Caco-2 (cell line): ENCODE measurements at places on chromosomes 6 and 20.
A peak's percentile ranks its signal among the peaks of the same experiment; 100 is the strongest.

DNA sequence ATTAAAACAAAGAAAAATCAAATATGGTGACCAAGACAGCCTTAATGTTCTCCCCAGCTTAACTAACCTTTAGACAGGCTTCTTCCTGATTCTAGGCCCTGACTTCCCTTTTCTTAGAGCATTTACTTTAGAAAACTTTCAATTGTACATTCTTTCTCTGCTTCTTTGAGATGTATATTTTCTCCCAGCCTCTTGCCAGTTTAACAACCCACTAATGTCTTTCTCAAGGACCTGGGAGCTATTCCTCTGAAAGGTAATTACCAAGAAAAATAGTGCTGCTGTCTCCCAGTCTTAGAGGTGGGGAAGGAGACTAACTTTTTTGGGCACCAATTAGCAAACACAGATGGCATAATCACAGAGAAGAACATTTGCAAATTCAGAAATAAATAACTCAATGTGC lies 62.8 kb upstream of the KCNQ5 start:
- no peak for DNase-seq

DNA sequence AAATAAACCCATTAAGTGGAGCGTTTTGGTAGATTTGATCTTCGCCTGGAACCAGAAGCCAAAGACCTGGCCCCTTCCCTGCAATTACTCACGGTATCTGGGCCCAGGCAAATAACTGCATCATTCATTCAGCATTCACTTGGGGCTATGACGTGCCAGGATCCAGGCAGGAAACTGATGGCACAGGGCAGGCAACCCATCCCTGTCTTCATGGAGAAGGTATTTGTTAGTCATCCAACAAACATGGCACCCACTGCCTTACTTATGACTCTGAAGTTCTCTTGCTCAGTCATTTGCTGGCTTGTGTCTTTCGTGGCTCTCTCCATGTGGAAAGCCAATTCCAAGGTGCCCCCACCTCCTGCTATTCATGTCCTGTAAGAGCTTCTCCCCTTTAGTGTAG lies 232.4 kb downstream of the BMP7 start:
- DNase-seq, result no peak

DNA sequence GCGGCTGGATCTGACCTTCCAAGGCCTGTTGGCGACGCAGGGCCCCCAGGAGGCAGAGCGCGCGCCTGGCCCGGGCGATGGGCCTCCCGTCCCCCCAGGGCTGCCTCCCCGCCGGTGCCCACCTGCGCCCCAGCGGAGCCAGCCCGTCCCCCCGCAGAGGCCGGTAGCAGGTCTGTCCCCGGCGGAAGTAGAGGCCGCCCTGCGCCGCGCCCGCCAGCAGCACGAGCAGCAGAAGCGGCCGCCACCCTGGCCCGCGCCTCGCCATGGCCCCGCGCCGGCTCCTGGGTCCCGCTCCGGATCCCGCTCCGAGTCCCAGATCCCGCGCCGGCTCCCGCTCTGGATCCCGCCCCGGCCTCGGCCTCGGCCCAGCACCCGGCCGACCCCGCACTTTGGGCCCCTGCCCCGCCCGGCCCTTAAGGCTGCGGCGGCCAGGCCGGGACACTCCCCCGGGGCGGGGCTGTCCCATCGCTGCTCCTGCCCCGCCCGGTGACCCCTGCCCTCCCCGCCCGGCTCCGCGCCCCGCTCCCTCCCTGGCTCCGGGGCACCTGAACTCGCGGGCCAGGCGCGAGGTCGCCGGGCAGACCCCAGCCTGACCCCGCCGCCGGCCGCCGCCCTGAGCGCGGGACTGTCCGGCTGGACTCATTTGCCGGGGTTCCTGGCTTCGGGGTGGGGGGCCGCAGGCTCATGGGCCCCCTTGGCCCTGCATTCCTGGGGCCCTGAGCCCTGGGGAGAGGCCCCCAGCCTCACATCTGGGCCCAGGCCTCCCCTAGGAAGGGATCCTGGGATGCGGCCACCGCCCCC lies at the start of gene CTSZ:
TSS of gene CTSZ (minus strand) at position 391 of the 801 bp plus-strand sequence. CDS start at position 265, 126 bp downstream.
- peak; percentile 88 for DNase-seq

DNA sequence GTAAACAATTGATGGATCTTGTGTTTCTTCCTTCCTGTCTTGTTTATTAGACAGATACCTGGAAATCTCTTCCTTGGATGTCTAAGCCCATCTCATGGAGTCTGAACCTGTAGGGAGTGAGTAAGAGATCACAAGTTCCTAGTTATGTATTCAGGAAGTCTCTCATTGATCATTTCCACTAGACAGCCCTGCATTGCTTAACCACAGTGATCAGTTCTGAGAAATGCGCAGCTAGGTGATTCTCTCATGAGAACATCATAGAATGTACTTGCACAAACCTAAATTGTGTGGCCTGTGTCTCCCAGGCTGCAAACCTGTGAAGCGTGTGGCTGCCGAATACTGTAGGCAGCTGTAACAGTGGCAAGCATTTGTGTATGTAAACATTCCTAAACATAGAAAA lies 39.1 kb downstream of the FAM120B start:
- DNase-seq, result no peak

DNA sequence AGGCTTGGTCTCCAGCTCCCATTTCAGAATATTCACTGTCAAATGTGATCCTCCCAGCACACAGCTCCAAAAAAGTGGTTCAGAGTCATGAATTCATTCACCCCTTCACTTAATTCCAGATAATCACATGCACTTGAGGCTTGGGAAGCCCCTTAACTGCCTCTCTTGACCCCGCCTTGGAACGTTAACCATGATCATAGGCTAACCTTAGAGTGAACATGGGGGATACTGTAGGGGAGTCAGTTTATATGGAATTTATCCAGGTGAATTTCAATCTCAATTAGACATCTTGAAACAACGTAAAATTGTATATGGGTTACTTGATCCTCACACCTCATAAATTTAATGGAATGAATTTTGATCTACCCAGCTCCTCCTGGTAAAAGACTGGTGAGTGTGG lies 346.8 kb upstream of the ARID1B start:
- DNase-seq, result no peak

DNA sequence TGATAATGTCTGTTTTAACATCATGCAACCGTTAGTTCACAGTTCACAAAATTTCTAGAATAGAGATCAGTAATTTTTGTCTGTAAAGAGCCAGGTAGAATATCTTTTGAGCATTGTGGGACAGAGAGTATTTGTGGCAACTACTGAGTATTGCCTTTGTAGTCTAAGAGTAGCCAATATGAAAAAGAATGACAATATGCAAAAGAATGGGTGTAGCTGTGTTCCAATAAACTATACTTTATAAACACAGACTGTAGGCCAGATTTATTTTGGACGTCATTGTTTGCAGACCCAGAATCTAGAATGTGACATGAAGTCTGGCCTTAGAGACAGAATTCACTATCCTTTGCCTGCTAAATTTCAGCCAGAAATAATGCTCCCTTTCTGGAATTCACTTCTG lies 694.1 kb upstream of the MMS22L start:
- DNase-seq, result no peak

DNA sequence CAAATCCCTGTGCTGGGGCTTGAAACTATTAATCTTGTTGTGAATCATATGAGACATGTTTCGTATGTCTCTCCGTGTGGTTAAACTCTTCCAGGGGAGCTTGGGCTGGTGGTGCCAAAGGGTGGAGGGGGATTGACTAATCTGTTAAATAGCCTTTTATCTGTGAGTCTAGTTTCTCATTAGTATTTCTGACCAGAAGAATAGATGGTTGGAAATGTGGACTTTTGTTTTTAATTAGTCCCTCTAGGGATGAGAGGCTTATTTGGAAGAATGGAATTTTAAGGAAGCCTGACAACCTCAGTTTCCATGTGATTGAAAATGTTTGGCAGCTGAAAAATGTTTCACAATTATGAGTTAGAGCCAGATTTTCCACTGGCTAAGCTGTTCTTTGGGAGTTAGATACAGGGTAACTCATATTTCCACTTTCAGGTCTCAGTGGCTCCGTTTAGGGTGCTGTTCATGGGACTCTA lies 117.3 kb downstream of the BCKDHB start:
- DNase-seq, result no peak

- no peak for DNase-seq
Observed at GRCh38 chr20:57150559-57150958, 115.9 kb downstream of the BMP7 start.

DNA sequence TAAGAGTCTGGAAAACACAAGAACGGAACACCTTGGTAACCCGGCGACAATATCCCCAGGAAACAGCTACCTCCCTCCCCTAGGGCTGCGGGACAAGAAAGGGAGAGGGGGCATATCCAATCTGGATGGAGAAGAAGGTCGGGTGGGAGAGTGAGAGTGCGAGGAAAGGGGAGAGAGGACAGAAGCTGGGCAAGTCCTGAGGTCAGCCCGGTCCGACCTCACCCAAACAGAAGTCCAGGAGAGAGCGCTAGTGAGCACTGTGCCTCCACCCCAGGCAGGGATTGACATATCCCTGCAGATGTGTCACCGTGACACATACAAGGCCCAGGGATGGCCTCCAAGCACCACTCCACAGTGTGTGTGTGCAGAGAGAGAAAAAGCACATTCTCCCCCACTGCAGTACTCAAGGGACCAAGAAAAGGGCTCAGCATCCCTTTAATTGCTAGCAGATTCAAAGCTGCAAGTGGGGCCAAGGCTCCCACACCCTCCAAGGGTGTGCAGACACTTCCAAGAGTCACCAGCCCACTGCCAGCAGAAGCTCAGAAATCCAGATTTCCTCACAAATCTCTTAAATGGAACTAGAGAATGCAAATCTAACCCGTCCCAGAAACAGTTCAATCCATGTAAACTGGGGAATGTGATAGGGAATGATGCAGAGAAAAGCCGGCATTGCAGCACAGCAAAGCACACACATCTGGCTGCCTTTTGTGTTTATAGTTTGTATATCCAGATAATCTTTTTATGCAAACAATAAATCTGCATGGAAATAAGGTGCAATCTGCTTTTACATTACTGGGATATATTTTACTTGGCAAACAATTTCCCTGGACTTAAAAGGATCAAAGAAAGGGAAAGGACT lies 3.1 kb downstream of the PXDC1 start:
- DNase-seq, result peak; percentile 59

DNA sequence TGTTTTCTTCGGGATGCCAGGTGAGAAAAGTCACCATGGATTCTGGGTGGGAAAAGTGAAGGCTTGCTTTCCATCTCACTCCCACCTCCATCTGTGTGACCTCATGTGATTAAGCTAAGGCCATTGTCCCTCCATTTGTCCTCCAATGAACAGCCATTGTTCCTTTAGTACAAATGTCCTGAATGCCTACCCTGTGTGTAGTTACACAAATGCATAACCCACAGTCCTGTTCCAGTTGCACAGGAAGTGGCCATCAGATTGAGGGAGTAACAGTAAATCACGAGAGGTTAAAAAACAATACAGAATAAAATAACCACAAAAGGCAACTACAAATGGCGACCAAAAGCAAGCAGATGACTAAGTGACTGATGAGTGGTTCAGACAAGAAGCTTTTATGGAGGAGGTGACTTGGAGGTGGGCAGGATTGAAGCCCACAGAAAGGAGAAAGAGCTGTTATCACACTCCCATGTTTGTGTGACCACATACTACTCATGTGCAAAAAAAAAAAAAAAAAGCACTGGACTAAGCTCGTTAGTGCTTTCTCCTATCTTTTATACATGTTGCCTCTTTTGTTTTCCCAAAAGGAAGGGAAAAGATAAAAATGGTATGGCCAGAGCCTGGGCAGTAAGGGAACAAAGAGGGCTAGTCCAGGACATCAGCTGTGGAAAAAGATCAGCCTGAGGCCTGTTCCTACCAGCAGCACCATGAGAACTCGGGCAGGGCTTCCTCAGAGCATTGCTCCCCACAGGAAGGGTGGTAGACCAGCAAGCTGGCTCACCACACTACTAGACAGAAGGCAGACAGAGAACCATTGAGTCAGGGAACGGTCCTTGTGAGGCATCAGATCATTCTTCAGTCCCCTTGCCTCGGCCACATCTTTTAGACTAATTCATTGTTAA lies 111.0 kb downstream of the TFAP2A start:
- DNase-seq, result no peak

- no peak for DNase-seq
Observed at GRCh38 chr6:89398762-89399525, 13.1 kb downstream of the RRAGD start.

- DNase-seq, result peak; percentile 15
Observed at GRCh38 chr6:166512567-166512966, 73.9 kb downstream of the RAMACL start.

DNA sequence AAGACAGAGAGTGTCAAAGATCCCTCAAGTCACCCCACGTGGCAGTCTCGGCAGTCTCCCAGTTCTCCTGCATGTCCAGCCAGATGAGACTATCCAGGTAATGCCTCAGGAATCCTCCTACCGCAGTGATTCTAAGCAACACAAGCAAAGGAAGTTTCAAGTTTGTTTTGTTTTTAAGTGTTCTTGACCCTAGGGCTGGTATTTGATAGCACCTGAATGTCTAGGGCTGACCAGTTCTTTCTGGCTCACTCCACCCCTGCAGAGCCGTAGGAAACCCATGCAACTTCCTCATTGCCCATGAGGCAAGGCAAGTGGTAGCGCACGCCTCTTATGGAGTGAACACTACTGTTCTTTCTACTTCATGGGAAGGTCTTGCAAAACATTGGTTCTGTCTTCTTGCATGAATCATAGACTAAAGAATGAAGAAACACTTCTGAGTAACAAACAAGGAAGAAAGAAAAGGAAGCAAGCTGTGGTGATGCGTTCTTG lies 24.8 kb upstream of the FOXQ1 start:
- no peak for DNase-seq

DNA sequence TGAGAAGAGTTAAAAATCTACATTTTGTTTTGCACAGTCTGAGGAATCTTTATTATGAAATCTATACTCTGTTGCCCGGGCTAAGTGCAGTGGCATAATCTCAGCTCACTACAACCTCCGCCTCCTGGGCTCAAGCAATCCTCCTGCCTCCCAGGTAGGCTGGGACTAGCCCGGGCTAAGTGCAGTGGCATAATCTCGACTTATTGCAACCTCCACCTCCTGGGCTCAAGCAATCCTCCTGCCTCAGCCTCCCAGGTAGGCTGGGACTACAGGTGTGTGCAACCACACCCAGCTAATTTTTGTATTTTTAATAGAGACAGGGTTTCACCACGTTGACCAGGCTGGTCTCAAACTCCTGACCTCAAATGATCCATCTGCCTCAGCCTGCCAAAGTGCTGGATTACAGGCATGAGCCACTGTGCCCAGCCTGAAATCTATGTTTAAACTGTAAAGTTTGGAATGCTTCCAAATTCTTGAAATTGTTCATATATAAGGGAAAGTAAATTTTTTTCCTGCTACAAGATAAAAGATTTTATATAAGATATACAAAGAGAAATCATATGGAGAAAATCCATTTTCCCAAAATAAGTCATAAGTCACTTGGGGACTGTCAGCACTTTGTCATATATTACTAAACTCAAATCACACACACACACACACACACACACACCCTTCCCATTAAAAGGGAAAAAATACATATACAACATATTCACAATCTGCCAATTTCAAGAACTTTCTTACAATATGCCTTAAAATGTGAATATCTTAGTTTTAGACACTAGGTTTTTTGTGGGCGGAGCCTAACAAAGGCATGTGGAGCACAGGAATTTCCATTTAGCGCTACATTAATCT lies 19.4 kb downstream of the PTPRK start:
- no peak for DNase-seq

GRCh38 chr6:5028921-5029320 lies 25.1 kb upstream of the RPP40 start:
- no peak for DNase-seq
